ENCODE measurements at places on chromosomes 1 and 21.

DNA sequence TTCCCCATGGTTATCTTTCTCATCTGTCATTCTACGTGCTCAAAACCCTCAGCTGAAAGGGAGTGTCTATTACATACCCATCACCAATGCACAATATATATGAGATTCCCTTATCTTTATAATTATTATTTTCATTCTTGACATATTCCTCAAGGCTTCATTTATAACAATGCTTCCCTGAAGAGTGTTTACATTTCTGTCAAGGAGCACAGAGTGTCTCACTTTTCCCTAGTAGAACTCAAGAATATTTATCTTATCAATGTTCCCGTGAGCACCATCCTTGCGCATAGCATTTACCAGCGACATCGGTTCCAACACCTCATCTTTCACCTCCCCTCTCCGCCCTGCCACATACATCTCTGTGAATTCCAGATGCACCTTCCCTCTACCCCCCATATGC is 250.6 kb downstream of the PLA2G4A start:
- no peak for DNase-seq

- DNase-seq: no peak
These were observed 11.1 kb upstream of the SRM start for GRCh38 chr1:11070876-11071275.

DNA sequence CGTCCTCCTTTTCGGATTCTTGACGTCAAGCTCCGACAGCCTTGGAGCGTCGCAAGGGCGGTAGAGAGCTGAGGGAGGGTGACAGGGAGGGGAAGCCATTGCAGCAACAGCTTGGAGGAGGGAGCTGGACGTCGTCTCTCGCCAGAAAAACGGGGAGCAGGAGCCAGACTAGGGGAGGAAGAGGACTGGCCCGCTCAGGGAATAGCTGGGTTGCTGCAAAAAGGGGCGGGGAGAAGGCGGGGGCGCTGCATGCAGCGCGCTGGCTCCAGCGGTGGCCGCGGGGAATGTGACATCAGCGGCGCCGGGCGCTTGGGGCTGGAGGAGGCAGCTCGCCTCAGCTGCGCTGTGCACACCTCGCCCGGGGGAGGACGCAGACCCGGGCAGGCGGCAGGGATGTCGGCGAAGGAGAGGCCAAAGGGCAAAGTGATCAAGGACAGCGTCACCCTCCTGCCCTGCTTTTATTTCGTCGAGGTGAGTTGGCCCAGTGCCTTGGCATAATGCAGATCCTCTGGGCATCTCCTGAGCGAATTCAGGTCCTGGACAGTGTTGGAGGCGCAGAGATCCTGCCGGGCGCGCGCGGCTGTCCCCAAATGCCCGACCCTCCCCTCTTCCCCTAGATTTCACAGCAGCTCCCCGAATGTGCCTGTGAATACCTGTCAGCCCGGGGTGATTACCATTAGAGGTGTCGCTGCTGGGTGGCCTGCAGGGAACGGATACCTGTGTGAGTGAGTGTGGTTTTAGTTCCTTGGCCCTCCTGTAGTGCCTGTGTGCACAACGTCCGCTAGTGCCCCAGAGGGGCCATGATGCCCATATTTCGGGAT is at the start of gene PLPPR4:
Gene PLPPR4, plus strand, starts transcription at position 292 of the 821 bp plus-strand sequence. Its CDS starts 102 bp downstream, at position 394.
- no peak for DNase-seq

DNA sequence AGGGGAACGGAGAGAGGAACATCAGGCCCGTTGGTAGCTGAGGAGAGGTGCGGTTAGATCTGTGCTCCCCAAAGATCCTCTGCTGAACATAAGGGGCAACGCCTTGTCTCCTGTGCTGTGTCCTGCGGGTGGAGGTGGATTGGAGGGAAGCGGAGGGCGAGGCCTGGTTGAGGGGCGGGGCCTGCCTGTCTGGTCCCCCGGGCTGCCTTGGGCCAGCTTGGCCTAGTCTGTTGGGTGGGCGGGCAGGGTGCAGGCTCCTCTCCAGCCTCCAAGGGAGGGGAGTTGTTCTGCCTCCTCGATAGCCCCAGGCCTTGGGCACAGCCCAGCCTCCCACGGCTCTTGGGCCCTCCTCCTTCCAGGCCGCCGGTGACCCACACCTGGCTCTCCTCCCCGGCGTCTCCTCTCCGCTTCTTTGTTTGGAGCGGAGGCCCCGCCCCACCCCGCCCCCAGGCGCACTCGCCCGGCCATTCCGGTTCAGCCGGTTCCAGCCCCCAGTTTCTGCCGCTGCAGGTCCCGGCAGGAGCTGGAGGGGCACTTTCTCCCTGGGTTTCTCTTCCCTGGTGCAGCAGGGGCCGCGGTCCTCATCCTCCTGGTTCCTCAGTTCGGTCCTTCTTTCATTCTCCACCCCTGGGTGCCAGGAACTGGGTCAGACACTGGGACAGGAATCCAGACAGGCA is 19.4 kb downstream of the PTPRF start:
- DNase-seq: no peak

- no peak for DNase-seq
These were observed 47.9 kb upstream of the RGL1 start for GRCh38 chr1:183757061-183757460.

DNA sequence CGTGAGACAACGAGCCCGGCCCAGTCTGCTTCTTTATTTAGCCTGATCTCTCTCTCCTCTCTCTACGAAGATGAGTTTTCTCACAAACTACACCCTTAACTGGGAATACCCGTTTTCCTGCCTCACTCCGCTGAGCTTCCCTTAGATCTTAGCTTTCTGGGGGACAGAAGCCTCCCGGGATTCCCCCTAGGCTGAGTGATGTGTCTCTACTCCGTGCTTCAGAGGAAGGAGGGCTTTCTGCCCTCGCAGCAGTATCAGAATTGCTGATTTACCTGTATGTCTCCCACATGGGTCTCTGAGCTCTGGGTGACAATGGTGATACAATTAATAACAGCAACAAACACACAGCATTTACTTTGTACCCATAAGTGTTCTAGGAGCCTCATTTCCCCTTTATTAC is 1.0 kb downstream of the ZBTB17 start:
- no peak for DNase-seq

Measured in cerebellar nuclear complex (tissue), 1 donor.